ENCODE measurements at places on chromosomes 7 and 10.

- no peak for DNase-seq
Measured at GRCh38 chr10:110655320-110655719, 11.2 kb downstream of the RBM20 start.

DNA sequence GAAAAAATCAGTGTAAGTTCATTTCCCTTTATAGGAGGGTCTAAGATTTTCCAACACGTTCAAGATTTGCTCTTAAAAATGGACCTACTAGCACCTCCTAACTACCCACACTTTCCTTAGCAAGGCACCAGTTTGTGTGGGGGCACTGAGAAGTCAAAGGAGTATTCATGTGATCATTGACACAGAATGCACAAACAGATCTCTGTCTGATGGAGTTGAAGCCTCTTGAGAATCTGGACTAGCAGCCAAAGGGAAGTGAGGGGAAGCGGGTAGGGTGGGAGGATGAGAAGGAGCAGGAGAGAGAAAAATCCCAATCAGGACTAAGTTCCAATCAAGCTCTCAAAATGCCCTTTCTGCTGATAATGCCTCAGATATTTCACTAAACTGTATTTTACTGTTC lies 4.1 kb downstream of the MMS19 start:
- no peak for DNase-seq

GRCh38 chr7:84399661-84400060 lies 205.1 kb upstream of the SEMA3A start:
- no peak for DNase-seq

- DNase-seq: no peak
Measured at GRCh38 chr7:17983221-17984062, 43.1 kb upstream of the SNX13 start.

- no peak for DNase-seq
Measured at GRCh38 chr10:47406870-47407691, 23.0 kb upstream of the ZNF488 start.

GRCh38 chr7:99709260-99709659 lies 25.7 kb downstream of the CYP3A7 start:
- DNase-seq: no peak

DNA sequence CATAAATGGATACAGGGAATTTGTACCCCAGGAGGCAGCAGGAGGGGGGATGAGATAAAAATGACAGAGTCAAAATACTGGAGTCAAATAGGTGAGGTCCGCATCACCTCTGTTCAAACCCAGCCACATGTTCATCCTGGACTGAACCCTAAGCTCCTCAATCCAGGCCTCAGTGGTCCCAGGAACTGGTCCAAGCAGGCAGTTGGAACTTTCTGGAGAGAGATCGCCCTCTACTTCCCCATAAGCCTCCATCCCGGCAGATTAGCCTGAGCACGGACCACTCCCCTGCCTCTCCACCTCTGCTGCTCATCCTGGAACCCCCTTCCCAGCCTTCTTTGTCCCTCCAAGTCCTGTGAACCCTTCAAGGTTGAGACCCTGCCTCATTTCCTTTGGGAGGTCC lies 959.7 kb upstream of the ZNF722 start:
- DNase-seq: no peak
